ENCODE measurements at places on chromosomes 11 and 22. TPM values are rescaled to one million over a fixed set of nuclear protein-coding genes. Genes with fewer than 3 reads are reported as not detected.

The SLC17A6 gene
- not detected for total RNA-seq

The BRMS1 gene
- total RNA-seq: 41.4 TPM

DNA sequence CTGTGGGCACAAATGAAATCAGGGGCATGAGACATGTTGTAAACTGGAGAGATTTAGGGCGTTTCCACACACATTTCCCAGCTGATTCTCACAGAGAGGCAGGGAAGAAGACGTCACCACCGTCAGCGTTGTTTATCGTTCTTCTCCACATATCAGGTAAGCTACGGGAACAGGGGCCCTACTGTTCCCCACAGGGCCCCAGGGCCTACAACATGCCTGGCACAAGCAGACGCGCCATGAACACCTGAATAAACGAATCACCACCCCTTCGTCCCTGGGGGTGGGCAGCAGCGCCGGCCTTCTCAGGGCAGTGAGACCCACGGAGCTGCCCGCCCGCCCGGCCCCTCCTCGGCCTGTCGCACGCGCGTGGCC is 342 bp downstream of the EFCAB6 start:
- peak overlapping the region; percentile 87 for H3K27ac ChIP-seq
- peak overlapping the region; percentile 89 for H3K4me3 ChIP-seq
- no peak for DNase-seq
- peaks cover 24% of the 10 kb centered on the region for H3K4me1 ChIP-seq

The CCT8L2 gene
- total RNA-seq: not detected

DNA sequence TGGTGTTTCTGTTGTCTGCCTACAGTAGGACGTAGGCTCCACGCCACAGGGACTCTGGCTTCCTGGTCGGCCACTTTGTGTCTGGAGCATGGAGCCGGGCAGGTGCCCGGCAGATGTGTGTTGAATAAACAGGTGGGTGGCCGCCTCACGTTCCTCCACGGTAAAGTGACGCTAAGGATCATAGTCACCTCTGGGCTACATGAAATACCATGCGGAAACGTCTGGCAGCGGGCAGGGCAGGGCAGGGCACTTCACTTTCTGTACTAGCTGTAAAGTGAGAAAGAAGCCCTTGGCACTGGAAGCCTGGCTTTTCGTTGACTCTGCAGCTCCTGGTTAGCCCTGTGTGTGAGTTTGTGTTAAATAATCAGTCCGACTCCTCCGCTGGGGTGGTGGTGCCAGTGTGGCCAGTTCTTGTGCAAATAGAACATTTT is 52.4 kb downstream of the MCM5 start:
- H3K27ac ChIP-seq: no peak overlapping the region
- H3K27me3 ChIP-seq: no peaks in the 10 kb centered on the region
- no peak for DNase-seq

The ACAD8 gene
- 24.0 TPM for total RNA-seq

- peaks cover 68% of the 10 kb centered on the region for H3K36me3 ChIP-seq
- H3K4me3 ChIP-seq: peak overlapping the region; percentile 99
- DNase-seq: peak; percentile 67
- no peaks in the 10 kb centered on the region for H3K27me3 ChIP-seq
- H3K27ac ChIP-seq: peak overlapping the region; percentile 100
These were observed 5.3 kb downstream of the NEAT1 start for GRCh38 chr11:65427691-65428577.

GRCh38 chr11:113473983-113474361 is 1.2 kb downstream of the DRD2 start:
- H3K4me1 ChIP-seq: peaks cover 13% of the 10 kb centered on the region
- peaks cover 66% of the 10 kb centered on the region for H3K27me3 ChIP-seq
- no peaks in the 10 kb centered on the region for H3K36me3 ChIP-seq

The FAM181B gene
- total RNA-seq: not detected

The OR6A2 gene
- total RNA-seq: not detected

Data from activated T-cell treated with anti-CD3 and anti-CD28 coated beads, Interleukin-2, amount 50 U/mL, for 72 hours (primary cell).